Smooth muscle cell of the coronary artery (primary cell): ENCODE measurements at places on chromosomes 3 and 15. TPM values are rescaled to one million over a fixed set of nuclear protein-coding genes. Genes with fewer than 3 reads are reported as not detected.

Gene MCF2L2
- under 0.01 and 0.15 TPM in 2 replicates for total RNA-seq

Gene CKMT1A
- total RNA-seq, result not detected in 2 replicates

Gene PLA2G4D
- not detected in 2 replicates for total RNA-seq

Gene NME9
- 0.23 TPM in 2 replicates for total RNA-seq

Gene SLC12A8
- 4.9 and 8.4 TPM in 2 replicates for total RNA-seq

Gene SLC22A13
- 0.15 and 0.94 TPM in 2 replicates for total RNA-seq
